Tongue (tissue), 3 donors: ENCODE measurements at places on chromosomes 1 and 21. TPM values are rescaled to one million over a fixed set of nuclear protein-coding genes. Genes with fewer than 3 reads are reported as not detected.

Gene KLF17
- total RNA-seq, result 0.41 TPM

Gene C2CD4D
- total RNA-seq, result not detected

Gene CELA2B
- 0.41 TPM for total RNA-seq

Gene PKP1
- 137 TPM for total RNA-seq

Gene KCNE2
- not detected for total RNA-seq

Gene EXO1
- total RNA-seq, result 3.2 TPM

Gene KIF2C
- total RNA-seq, result 12.5 TPM

Gene ZNF362
- 11.4 TPM for total RNA-seq

Gene SLC1A7
- not detected for total RNA-seq

Gene TRPM2
- 2.2 TPM for total RNA-seq

Gene AVPR1B
- not detected for total RNA-seq

Gene VTCN1
- 3.8 TPM for total RNA-seq

Gene GJA9
- not detected for total RNA-seq

Gene MRPL24
- total RNA-seq, result 35.0 TPM

Gene UBL4B
- not detected for total RNA-seq

Gene S100A7A
- not detected for total RNA-seq

Gene PALMD
- 147 TPM for total RNA-seq

Gene HAO2
- total RNA-seq, result 0.21 TPM
